ENCODE measurements at places on chromosomes 6 and 20.

- DNase-seq: no peak
Measured at GRCh38 chr20:42102000-42102399, 483.8 kb upstream of the CHD6 start.

DNA sequence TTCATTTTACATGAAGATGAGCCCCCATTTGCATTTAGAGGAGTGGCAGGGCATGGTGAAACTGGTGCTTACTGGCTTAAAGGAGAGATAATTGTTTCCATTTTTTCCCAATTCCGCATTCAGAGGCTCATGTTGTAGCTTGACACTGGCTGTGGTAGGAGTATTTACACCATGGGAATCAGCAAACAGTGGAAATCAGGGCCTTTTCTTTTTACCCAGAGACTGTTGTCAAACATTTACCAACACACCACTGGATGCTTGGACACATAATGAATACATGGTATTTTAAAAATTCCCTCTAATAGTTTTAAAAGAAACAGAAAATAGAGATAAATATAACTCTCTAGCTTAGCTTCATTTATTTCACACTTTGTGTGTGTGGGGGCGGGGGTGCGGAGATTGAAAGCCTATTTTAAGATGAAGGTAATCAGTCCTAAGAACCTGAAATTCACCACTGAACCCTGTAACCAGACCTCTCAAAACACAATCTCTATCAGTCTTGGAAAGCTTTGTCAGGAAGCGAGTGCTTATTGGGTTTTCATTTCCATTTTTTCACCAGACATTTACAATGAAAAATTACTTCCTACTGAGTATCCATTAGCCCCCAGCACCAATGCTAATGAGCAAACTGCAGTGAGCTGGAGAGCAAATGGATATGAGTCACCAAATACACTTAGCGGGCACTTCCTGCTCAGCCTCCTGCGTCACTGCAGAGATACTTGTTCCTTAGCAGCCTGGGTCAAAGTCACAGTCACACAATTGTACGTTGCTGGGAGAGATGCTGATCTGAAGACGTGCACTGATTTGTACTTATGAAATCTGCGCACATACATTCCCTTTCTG, 532.0 kb downstream of the BCKDHB start:
- no peak for DNase-seq

GRCh38 chr6:90497411-90497810, 89.5 kb downstream of the MAP3K7 start:
- no peak for DNase-seq

GRCh38 chr6:13395272-13396237, 67.2 kb upstream of the TBC1D7 start:
- DNase-seq: no peak

GRCh38 chr20:56503916-56504315, 20.6 kb upstream of the FAM209A start:
- no peak for DNase-seq

DNA sequence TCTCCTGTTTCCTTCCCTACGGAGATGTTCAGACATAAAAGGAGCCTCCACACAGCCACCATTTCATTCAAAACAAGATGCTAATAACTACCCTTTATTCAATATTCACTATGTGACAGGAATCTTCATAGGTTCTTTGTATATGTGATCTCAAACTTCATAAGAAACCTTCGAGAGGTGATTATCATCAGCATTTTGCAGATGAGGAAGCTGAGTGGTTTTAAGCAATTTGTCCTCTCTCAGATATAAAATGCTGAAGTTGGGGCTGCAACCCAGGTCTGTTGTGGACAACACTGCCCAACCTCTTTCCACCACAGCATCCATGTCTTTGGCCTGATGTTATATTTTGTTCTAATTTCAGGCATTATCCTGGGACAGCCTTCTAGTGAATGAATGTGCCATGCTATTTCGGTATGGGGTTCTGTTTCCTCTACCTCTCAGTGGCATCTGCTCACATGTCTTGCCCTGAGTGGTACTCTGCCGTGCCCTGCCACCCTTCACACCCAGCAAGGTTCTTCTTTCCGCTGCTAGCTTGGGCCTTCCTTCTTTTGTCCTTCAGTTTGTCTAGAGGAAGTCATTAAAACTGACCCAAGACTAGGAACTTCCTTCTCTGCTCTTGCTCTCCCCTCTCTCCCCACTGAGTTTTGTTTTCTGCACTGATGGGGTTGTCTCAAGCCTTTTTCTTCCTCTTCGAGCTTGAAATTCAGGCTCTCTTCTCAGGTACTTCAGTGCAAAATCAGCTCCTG, 300.9 kb upstream of the PRDM1 start:
- DNase-seq: no peak

Measured in stimulated activated CD8-positive, alpha-beta memory T cell treated with anti-CD3 and anti-CD28 coated beads, Interleukin-4, amount 100 ng/mL, for 4 hours (primary cell).